ENCODE measurements at places on chromosomes 4 and X. TPM values are rescaled to one million over a fixed set of nuclear protein-coding genes. Genes with fewer than 3 reads are reported as not detected.

The L1CAM gene
- total RNA-seq, result 1.8 TPM

The SORBS2 gene
- not detected for total RNA-seq

The AREG gene
- 4.8 TPM for total RNA-seq

The MMRN1 gene
- not detected for total RNA-seq

The HS6ST2 gene
- total RNA-seq, result 0.12 TPM

The PAK3 gene
- total RNA-seq, result 1.8 TPM

The SCD5 gene
- total RNA-seq, result 1.5 TPM

The ZCCHC4 gene
- total RNA-seq, result 14.1 TPM

The RNF175 gene
- 0.37 TPM for total RNA-seq

DNA sequence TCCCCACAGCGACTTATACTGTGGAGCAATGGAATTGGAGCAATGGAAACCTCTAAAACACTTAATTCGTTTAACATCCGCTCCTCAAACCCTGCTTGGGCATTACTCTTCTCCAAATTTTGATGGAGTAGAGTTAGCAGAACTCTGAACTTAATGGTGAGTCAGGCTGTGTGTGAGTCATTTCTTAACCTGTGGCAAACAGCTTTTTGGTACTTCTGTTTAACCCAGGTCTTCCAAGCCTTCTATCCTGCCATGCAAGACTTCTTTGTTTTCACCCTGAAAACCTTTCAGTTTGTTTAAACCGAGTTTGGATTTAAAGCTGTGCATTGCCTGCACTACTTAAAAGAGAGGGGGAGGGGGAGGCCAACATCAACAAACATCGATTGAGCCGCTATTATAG lies 3.6 kb upstream of the AMOT start:
- peak; percentile 16 for DNase-seq

DNA sequence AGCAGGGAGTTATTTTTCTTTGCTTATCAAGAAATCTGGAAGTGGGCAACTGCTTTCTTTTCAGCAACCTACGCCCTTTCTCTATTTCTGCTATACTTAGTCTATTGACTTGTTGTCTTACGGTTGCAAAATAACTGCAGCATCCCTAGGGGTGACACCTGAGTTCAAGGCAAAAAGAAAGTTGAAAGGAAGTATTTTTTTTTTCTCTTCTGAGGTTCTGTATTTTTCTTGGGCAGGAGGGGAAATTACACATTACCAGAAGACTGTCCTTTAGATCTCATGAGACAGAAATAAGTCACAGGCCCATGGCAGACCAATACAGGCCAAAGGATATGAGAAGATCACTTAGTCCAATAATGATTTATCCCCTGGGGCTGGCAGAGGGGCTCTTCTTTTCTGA lies 204.7 kb upstream of the CASK start:
- DNase-seq, result no peak

GRCh38 chr4:85669204-85669603 lies 194.3 kb downstream of the ARHGAP24 start:
- DNase-seq, result no peak

- DNase-seq, result peak; percentile 36
Measured at GRCh38 chr4:40688446-40689095, 58.9 kb upstream of the RBM47 start.

GRCh38 chr4:139985401-139985800 lies 168.6 kb downstream of the MAML3 start:
- no peak for DNase-seq

- DNase-seq, result no peak
Measured at GRCh38 chr4:16090096-16090705, 6.4 kb upstream of the PROM1 start.

DNA sequence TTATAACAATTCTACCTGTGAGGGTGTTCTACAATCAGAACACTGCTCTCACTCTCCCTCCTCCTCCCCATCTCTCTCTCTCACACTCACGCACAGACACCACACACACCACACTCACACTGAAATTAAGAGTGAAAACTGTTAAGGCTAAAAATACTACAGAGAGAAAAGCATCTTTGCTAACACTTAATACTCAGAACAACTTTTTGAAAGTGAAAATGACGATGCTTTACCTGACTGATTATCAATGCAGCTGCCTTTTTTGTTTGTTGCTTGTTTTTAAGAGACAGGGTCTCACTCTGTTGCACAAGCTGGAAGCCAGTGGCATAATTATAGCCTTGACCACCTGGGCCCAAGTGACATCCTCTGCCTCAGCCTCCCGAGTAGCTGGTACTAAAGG lies 222.4 kb downstream of the APBB2 start:
- DNase-seq, result no peak

DNA sequence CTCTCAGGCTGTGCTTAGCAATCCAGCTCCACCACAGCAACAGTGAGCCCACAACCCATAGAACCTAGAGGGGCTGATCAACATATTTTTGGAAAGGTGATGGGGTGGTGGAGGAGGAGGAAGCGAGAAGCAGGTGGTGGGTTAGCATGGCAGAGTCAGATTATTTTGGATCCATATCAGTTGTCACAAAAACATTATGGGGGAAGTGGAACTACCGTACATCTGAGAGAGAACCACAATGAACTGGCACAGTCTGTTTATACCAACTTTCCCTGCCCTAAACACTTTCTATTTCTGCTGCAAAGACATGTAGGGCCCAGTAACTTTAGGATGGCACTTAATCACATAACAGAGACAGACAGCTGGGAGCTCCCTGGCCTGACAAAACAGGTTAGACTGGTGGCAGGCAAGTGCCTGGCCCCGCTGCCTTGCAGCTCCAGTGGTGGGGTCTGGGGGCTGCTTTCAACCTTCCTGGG lies 4.3 kb downstream of the SLC9A7 start:
- no peak for DNase-seq

DNA sequence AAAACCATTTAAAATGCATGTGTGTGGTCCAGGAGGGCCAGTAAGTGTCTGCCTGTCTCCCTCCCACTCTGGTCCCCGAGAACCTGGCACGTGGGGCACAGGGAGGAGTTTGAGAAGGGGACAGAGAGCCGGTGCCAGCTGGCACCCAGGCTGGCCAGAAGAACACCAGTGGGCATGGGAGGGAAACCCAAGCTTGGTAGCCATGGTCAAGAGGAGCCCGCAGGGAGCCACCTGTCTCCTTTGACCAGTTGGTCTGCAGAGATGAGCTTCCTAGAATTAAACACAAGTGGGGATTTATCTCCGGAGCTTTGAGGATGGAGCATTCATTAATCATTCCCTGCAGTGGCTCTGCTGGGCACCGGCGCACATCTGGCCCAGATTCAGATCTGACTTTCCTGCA lies 41.6 kb downstream of the HMX1 start:
- no peak for DNase-seq

GRCh38 chr4:89727238-89727637 lies 109.7 kb downstream of the SNCA start:
- no peak for DNase-seq

DNA sequence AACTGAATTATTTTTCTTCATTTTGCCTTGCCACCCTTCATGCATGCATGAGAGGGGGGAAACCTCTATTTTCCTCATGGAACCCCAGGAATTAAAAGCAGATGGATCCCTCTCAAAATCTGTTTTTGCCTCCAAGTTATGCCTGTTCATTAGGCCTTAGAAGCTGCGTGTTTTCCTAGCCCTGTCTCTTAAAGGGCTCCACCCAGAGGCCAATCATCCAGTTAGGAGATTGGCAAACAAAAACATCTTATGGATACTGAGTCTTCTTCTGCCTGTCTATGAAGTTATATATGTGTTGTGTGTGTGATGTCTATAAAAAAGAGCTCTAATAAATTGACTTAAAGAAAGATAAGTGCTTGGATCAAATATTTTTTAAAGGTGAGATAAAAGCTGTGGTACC lies 142.9 kb downstream of the ANAPC10 start:
- no peak for DNase-seq

GRCh38 chr4:33386764-33387163 lies 2666.6 kb downstream of the PCDH7 start:
- no peak for DNase-seq

GRCh38 chrX:46381630-46382029 lies 163.6 kb downstream of the ZNF674 start:
- peak; percentile 8 for DNase-seq

DNA sequence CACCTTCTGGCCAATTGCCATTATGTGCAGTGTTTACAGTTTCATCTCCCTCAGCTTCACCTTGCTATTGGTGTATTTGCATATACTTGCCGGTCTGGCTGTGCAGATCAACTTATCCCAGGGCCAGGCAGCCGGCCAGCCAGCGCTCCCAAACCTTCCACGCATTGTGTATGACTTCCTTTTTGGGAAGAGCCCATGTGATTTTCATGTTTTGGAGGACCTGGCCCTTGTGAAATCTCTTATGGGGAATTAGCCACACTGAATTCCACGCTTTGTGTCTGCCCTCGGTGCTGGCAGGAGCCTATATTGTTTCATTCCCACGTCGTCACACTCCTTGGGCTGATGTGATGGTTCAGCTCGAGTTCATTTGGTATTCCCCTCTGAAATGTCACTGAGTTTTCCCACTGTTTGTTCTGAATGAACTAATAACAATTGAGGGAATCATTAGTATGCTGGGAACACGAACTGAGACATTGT lies 6.0 kb upstream of the PDLIM3 start:
- no peak for DNase-seq

DNA sequence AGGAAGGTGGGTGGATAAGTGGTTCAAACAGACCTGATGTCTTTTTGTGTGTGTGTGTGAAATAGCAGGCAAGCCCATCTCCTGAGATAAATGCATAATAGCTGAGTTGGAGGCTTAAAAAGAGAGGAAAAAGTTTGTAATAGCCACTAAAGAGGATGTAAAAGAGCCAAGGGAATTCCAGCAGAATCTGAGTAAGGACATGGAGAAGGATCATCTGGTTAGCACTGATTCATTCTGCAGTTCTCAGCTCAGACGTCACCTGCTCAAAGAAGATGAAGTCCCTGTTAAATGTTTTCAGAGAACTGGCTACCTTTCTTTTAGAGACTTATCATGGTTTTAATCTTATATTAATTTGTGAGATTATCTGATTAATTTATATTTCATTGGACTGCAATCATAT lies 21.0 kb upstream of the IL13RA2 start:
- no peak for DNase-seq

GRCh38 chr4:145153181-145153903 lies 27.0 kb downstream of the OTUD4 start:
- DNase-seq, result no peak

- no peak for DNase-seq
Measured at GRCh38 chrX:71809886-71810285, 46.7 kb downstream of the CXorf49B start.

DNA sequence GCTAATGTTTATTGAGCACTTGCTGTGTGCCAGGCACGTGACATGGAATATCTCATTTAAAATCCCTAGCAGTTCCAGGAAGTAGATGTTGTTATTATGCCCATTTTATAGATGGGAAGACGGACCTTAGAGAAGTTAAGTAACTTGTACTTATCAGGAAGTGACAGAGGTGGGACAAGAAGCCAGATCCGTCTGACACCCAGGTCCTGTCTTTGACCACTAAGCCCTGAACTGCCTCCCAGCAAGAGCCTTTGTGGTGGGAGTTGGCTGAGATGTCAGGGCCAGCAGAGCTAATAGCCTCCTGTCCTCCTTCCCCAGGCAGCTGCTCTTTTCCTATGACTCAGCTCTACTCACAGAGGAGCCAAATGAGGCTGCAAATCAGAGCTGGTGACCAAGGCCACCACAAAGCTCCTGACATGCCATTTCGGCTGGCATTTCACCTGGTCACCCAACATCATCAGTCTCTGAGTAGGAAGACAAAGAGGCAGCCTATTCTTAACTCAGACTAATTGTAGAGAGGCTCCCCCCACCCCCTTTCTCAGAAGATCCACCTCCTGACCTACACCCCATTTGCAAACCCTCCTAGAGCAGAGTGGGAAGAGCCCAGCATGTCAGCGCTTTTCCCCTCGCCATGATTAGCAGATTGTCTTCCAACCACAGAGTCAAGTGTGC lies 175.1 kb upstream of the KIT start:
- DNase-seq, result no peak

GRCh38 chr4:88017516-88018297 lies 10.3 kb downstream of the PKD2 start:
- no peak for DNase-seq

- no peak for DNase-seq
Measured at GRCh38 chr4:183175631-183176232, 76.7 kb downstream of the WWC2 start.

DNA sequence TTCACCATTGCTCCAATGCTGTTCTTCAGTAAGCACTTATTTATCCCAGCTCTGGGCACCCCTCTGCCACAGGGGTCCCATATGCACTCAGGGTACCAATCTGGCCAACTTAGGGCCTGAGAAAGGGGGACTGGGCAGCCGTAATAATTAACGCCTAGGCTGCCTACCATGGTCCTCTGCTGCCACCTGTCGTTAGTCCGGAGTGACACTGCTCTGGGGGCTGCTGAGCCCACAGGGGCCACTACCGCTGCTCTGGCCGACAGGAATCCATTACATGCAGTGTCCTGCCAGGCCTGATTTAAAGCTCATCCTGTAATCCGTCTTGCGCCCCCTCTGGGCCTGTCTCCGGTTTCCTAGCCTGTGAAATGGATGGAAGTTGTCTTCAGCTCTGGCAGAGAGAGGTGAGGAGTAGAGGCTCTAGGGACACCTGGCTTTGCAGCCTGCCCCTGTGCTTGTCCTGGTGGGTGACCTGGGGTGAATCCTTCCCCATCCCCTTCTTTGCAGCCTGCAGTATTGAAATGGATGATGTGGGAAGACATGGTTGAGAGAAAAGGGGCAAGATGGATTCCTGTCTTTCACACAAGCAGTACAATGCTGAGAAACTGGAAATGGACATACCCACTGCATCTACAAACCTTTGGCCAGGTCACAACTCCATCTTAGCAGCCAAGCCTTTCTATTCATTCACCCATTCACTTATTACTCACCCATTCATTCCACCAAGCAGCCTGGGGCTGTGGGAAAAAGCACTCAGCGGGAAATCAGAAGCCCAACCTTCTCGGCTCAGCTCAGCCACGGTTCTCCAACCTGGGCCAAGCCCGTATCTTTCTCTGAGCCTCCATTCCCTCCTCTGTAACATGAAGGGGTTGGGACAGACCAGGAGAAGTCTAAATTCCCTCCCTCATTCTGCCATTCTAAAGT lies 116.3 kb upstream of the NALF2 start:
- peak; percentile 28 for DNase-seq

DNA sequence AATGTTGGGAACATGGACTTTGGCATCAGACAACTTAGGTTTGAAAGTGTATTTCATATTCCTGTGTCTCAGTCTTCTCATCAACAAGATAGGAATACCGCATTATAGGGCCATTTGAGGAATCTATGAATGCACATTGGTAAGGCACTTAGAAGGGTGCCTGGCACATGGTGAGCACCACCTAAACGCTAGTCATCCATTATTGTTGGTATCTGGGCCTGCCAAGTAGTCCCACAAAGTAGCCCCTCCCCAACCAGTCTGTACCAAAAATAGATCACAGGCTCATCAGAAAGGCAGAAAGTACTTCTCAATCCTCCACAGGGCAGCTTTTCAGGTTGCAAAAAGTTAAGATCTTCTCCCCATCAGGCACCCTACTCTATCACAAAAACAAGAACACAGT lies 162.3 kb upstream of the KLF3 start:
- DNase-seq, result no peak

GRCh38 chr4:180682776-180683175 lies 1560.4 kb upstream of the TENM3 start:
- DNase-seq, result no peak
